SIG-M5 (cell line): ENCODE measurements at places on chromosomes 6 and 20.

- DNase-seq, result peak; percentile 70
Observed at GRCh38 chr6:154169193-154169847, 130.3 kb downstream of the OPRM1 start.

- no peak for DNase-seq
Observed at GRCh38 chr6:144033816-144034735, 26.0 kb upstream of the PLAGL1 start.

- DNase-seq, result no peak
Observed at GRCh38 chr6:77034161-77034560, 429.1 kb downstream of the HTR1B start.

DNA sequence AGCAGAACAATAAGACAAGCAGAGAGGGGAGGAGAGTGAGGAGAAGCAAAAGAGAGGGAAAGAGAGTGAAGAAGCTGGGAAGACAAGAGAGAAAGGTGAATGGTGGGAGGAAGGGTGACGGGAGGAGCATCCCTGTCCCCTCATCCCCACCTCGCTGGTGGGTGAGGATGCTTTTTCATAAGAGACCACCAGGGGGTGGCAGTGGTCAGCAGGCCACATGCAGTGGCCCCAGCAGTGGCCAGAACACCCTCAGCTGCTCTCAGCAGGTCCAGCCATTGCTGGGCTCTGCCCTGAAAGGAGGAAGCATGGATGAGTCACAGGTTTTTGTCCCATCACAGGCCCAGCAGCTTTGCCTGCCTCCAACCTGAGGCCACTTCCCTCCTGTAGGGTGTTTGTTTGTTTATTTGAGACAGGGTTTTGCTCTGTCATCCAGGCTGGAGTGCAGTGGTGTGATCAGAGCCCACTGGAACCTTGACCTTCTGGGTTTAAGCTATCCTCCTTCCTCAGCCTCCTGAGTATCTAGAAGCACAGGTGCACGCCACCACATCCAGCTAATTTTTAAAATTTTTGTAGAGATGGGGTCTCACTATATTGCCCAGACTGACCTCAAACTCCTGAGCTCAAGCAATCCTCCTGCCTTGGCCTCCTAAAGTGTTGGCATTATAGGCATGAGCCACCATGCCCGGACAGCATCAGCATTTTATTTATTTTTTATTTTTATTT, 24.0 kb downstream of the FGD2 start:
- DNase-seq, result no peak

- DNase-seq, result no peak
Observed at GRCh38 chr6:109434456-109434855, 6.0 kb downstream of the PPIL6 start.
